Left lung (tissue), 14 donors: ENCODE measurements at places on chromosomes 5 and 9.

DNA sequence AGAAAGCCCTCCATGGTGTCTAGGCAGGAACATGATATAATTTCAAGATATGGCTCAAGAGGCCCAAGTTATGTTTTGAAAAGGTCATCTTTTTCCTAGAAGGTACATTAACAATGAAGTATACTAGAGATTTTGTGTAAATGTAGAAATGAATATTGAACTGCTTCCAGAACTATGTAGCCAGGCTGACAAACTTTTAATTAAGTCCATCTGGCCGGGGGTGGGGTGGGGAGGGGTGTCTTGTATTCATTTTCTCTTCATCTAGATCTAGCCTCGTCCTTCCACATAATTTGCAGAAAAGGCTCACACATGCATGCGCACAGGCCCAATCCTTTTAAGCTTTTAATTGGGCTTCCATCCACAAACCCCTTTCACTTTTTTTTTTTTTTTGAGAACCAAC is 323.3 kb downstream of the ARL15 start:
- no peak for DNase-seq

GRCh38 chr5:88396751-88397281 is 128.2 kb upstream of the TMEM161B start:
- no peak for DNase-seq

GRCh38 chr9:129124506-129125069 is 13.4 kb downstream of the PTPA start:
- no peak for DNase-seq

DNA sequence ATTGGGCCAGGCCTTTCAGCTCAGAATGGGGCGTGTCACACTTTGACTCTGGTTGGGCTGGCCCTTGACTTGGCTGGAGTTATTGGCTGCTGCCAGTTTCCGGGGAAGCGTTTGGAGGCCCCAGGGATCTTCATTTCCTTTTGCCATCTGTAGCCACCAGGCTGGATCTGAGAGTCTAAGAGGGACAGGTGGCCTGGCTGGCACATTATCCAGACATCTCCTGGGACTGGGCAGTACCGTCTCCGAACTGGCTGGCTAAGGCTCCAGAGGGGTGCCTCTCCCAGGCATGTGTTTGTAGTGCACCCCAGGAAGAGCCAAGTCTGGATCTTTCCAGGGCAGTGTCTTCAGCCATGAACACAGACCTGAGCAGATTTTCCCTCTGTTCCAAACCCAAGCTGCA is 9.7 kb upstream of the JADE2 start:
- no peak for DNase-seq
